ENCODE measurements at places on chromosomes 16 and 17. TPM values are rescaled to one million over a fixed set of nuclear protein-coding genes. Genes with fewer than 3 reads are reported as not detected.

The XYLT1 gene
- 6.4 TPM for polyA plus RNA-seq

The KRTAP4-1 gene
- not detected for polyA plus RNA-seq

The CD300H gene
- not detected for polyA plus RNA-seq

The GLP2R gene
- not detected for polyA plus RNA-seq

DNA sequence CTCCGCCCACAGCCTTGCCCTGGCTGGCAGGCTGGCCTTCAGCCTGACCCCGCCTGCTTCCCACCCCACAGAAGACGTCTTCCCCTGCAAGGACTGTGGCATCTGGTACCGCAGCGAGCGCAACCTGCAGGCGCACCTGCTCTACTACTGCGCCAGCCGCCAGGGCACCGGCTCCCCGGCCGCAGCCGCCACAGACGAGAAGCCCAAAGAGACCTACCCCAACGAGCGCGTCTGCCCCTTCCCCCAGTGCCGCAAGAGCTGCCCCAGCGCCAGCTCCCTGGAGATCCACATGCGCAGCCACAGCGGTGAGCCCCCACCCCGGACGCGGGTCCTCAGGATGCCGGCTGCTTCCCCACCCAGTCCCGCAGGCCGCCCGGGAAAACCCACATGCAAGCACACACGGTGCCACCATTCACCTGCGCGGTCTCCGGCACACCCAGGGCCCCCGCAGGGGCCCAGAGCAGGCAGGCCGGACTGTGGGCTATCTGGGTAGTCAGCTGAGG is 38.2 kb upstream of the ZC3H18 start:
- DNase-seq, result no peak

GRCh38 chr16:11788914-11789313 is 8.1 kb downstream of the ZC3H7A start:
- no peak for DNase-seq

DNA sequence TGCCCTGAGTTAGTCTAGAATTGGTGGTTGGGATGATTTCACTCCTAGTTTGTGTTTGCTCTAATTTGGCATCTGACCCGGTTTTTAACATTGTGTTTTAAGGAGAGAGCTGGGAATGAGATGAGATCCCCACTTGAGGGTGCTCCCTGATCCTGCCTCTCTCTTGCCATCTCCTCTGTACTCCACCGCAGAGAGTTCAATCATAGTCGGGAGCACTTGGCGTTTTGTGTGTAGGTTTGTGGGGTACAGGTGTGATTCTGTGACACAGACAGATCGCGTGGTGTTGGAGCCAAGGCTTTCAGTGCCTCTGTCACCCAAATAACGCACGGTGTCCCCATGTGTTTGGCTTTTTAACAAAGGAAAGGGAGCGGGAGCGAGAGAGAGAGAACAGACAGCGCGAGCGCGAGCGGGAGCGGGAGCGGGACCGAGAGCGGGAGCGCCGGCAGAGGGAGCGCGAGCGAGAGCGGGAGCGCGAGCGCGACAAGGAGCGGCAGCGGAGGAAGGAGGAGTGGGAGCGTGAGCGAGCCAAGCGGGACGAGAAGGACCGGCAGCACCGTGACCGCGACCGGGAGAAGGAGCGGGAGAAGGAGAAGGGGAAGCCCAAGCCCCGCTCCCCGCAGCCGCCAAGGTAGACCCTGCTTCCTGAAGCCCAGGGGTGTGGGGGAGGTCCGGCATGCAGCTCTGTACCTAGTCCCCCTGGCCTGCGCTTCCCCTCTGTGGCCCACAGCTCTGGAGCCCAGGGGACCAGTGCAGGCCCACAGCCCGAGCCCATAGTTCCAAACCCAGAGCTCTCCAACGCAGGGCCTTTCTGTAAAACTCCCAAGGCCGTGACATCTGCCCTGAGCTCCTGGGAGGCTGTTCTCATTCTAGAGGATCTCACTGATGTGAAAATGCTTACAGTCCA is 27.2 kb upstream of the IL17C start:
- no peak for DNase-seq

- DNase-seq, result no peak
These were observed 79.8 kb downstream of the PITPNC1 start for GRCh38 chr17:67456889-67457288.

DNA sequence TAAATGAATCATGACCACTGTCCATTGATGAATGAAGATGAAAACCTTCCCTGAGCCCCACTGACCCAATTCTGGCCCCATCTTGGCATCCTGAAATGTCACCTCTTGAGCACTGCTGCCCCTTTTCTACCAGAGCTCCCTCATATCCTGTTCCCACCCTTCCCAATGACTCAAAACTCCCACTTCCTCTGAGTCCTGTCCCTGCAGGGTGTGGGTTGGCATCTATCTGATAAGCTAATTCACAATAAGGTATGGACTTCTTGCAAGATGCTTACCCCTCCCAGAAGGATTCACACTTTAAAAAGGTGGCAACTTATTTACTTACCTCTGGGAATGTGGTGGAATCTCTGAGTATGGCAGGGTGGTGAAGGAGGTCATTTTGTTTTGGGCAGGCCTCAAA is 13.3 kb upstream of the CSNK2A2 start:
- DNase-seq, result no peak

DNA sequence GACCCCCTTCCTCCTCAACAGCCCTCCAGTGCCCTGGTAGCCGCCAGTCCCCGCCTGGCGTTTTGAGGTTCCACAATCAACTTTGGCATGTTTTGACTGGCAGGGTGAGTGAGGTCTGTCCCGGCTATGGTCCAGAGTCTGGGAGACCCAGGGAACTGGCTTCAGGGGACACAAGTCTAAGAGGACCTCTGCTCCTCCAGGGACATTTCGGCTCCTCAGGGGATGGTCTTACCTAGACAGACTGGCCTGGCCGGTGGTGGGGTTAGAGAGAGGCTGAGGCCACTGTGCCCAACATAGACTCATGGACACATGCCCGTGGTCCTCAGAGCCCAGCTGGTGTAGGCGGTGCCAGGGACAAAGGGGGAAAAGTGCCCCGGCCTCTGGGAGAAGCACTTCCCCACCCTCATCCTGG is 2.2 kb downstream of the TMC8 start:
- no peak for DNase-seq

DNA sequence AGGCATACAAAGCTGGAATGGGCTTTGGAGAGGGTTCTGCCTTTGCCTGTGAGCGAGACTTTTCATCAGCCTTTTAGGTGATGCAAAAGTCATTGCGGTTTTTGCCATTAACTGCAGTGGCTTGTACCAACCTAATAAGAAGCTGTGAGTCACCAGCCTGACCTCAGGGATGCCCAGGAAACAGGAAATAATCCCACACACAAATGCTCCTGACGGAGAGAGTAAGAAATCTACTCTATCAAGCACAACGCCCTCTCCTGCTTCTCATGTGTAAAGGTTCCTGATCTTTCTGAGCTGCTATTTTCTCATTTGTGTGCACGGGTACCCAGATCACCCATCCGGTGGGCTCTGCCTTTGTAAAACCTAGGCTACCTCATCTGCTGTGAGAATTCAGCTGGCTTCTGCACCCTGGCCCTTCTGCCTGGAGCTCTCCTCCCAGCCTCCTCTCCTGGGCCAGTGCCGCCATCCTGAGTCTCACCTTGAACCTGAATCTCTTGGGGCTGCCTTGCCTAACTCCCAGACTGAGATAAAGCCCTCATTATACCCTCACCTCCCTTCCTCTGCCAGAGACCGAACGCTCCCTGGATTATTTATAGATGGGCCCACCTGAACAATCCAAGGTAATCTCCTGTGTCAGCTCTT is 299.7 kb downstream of the C16orf95 start:
- no peak for DNase-seq

DNA sequence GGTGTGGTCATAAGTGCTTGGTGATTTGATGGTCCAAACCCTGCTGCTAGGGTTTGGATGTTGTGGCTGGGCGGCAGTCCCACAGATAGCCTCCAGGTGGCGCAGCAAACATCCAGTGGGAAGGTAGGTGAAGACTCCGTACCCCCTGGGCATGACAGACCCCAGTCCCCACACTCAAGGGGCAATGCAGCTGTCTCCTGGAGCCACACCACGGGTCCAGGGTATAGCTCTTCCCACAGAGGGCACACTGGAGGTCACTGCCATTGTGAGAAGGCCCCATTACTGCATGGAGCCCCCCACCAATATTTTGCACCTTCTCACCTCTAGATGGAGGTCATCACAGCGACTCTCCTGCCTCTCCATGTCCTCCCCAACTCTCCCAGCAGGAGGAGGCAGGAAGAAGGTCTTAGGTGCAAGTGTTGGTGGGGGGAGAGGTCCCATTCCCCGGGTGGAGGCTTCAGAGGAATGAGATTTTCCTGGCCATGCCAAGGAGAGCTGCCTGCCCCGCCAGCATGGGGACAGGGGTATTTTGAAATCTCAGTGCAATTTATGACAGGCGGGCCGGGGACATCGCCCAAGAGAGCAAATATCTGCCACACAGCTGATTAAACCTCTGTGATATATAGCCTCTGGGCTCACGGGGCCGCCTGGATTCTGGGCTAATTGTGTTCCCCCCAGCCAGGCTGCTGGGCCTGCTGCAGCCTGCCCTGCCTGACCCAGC is 17.1 kb upstream of the C17orf113 start:
- peak; percentile 26 for DNase-seq

- no peak for DNase-seq
These were observed 12.5 kb upstream of the SPHK1 start for GRCh38 chr17:76371656-76372628.

DNA sequence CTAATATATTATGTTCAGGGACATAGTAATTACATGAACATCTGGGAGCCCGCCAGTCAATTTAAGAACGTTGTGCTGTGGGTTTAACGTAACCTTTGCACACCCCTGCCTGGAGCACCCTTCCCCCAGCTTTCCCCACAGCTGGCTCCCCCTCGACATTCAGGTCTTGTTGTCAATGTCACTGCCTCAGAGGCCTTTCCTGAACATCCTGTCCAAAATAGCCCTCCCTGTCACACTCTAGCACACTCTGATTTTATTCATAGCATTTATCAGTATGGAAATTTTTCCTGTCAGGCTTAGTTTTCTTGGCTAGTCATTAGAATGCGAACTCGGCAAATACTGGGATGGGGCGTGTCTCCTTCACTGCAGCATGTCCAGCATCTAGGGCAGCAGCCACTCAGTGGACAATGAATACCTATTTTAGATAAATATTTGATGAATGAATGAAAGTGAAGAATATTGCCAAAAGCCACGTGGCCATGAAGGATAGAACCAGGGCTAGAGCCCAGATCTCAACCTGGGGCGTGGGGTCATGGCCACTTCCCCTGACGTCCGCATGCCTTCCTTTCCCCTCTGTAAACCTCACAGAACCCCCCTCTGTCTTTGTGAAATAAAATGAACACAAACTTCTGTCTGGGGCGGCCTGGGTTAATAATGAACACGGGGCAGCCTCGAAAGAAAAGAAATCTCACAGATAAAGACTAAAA is 10.5 kb downstream of the PIK3R6 start:
- no peak for DNase-seq

DNA sequence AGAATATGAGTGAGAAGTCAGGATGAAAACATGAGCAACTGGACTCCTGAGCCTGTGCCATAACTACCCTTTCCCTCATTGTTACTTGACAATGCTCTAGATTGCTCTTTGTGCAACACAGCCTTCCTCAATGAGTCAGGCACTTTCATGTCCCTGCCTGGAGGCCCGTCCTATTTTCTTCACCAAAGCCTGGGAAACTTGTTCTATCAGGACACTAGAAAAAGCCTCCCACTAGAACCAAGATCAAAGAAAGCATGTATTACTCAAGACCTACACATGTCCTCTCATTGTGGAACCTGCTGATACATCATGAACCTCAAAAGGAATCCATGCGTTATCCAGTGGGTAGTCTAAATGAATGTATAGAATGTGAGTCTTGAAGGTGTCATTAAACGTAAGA is 624.5 kb downstream of the TOX3 start:
- no peak for DNase-seq

GRCh38 chr16:69581297-69581696 is 15.5 kb downstream of the NFAT5 start:
- DNase-seq, result no peak

DNA sequence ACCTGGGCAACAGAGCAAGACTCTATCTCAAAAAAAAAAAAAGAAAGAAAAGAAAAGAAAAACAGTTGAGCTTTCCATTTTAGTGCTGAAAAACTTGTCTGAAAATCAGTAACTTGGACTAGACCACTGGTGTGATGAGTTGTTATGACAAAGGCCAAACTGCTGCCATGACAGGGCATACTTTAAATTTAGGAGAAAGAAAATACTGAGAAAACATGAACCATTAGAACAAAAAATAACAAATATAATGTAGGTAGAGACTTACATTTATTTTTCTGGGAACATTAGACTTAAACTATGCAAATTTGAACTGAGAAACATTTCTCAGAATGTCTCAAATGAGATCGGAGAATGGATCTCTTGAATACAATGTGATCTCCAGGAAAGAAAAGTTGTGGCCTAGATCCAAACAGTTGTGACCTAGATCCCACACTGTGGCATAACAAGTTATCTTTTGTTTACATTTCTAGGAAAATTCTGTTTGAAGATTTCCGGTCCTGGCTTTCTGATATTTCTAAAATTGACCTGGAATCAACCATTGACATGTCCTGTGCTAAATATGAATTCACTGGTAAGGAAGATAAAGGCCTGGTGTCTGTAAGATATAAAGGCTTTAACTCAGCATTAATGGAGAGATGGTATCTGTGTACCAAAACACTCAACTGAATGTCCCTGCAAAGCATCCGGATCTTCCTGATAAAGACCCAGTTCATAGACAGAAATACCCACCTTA is 10.9 kb downstream of the OGFOD1 start:
- DNase-seq, result no peak

DNA sequence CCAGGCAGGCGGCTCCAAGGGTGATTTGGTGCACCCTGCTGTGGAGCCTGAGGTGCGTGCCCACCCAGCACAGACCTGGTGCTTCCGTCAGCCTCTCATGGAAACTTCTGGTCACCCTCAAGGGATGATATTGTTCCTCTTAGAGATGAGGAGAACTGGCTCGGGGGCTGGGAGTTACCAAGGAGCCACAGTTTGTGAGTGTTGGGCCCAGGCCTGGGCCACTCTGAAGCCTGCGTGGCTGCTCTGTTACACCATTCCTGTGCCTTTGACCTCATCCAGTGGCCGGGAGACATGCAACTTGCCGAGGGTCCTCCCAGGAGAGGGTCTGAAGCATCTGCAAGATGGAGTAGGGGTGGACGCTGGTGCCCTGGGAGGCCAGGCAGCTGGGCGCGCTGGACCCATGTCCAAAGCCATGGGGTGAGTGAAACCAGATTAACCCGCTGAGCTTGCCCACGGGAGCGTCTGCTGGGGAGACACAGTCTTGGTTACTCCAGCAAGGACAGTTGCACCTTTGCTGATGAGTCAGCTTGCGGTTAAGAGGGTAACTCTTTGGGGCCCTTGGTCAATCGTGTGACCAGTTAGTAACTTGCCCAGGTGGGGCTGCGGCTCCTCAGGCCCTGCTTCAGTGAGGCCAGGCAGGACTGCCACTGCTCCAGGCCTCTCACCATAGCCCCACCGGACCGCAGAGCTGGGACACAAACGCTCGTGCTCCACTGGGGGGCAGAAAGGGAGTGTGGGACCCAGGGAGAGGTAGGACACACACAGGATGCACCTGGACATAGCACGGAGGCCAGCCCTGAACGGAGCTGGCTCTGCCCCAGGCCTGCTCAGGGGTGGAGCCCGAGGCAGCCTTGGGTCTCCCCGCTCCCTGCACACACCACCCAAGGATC is 7.5 kb downstream of the C16orf90 start:
- DNase-seq, result no peak

- DNase-seq, result no peak
These were observed 446.9 kb downstream of the CA10 start for GRCh38 chr17:51711581-51711980.

GRCh38 chr16:52781005-52781630 is 234.2 kb upstream of the TOX3 start:
- no peak for DNase-seq
